ENCODE measurements at places on chromosomes 13 and 19.

DNA sequence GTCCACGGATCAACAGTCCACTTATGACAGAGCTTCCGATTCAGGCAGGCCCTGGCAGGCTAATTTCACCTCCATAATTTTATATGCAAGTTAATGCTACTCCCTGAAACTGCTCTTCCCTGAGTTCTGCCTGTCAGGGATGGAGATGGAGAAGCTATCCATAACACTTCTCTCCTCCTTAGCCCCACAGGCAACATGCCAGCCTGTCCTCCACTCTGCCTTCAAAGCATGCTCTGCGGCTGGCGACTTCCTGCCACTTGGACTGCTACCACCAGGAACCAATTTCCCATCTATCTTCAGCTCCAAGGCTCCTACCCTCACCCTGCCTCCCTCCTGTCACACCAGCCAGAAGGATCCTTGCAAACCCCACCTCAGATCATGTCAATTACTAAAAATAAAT lies 35.4 kb downstream of the GSX1 start:
- no peak for DNase-seq

DNA sequence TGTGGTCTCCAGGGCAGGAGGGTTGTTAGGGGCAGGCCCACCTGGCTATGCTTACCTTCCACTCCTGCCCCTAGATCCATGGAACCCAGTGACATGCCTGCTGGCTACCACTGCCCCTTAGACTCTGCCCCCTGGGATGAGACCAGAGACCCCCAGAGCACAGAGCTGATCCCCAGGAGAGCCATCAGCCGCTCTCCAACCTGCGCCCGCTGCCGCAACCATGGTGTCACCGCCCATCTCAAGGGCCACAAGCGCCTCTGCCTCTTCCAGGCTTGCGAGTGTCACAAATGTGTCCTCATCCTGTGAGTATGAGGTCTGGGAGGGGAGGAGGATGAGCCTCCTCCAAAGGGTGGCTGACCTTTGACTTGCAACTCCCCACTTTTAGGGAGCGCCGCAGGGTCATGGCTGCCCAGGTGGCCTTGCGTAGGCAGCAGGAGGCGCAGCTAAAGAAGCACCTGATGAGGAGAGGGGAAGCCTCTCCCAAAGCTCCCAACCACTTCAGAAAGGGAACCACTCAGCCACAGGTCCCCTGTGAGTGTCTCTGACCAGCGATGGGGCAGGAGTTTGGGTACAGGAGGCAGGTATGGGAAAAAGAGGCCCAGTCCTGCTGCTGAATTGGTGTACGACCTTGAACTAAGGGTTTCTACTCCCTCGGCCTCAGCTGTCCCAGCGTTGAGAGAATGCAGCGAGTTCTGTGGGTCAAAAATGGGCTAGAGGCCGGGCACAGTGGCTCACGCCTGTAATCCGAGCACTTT lies 2.7 kb downstream of the DMRTC2 start:
- DNase-seq, result no peak

GRCh38 chr19:43774103-43774939 lies 6.5 kb downstream of the KCNN4 start:
- no peak for DNase-seq

DNA sequence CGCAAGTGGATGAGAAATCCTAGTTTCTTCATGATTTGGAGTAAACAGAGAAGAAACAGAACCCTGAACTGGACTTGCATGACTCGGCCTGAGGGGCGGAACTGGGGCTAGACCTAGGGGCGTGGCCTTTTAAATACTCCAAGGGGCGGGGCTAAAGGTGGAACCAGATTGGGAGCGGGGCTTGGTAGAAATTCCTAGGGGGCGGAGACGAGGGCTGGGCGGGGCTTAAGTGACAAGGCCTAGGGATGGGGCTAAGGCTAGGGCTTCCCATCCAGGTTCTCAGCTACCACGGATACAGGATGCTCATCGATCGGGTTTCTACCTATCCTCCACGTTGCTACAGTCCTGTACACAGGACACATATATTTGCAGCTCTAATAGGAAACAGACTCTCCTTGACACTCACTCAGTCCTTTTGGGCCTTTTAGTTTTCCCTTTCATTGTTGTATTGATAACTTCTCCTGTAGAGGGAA lies 372 bp upstream of the ZNF699 start:
- peak; percentile 77 for DNase-seq

GRCh38 chr19:16330806-16331690 lies 6.4 kb downstream of the KLF2 start:
- no peak for DNase-seq

- no peak for DNase-seq
These were observed 17.4 kb upstream of the FEM1A start for GRCh38 chr19:4774136-4774535.

GRCh38 chr19:3821156-3821555 lies 35.0 kb upstream of the MATK start:
- DNase-seq, result no peak

GRCh38 chr19:1487576-1488281 lies 2.4 kb downstream of the PCSK4 start:
- no peak for DNase-seq

GRCh38 chr13:26486550-26486949 lies 70.9 kb upstream of the WASF3 start:
- DNase-seq, result no peak

- DNase-seq, result no peak
These were observed 9.2 kb upstream of the ZNF627 start for GRCh38 chr19:11587975-11588631.
